ENCODE measurements at places on chromosomes 16 and 17. TPM values are rescaled to one million over a fixed set of nuclear protein-coding genes. Genes with fewer than 3 reads are reported as not detected.

DNA sequence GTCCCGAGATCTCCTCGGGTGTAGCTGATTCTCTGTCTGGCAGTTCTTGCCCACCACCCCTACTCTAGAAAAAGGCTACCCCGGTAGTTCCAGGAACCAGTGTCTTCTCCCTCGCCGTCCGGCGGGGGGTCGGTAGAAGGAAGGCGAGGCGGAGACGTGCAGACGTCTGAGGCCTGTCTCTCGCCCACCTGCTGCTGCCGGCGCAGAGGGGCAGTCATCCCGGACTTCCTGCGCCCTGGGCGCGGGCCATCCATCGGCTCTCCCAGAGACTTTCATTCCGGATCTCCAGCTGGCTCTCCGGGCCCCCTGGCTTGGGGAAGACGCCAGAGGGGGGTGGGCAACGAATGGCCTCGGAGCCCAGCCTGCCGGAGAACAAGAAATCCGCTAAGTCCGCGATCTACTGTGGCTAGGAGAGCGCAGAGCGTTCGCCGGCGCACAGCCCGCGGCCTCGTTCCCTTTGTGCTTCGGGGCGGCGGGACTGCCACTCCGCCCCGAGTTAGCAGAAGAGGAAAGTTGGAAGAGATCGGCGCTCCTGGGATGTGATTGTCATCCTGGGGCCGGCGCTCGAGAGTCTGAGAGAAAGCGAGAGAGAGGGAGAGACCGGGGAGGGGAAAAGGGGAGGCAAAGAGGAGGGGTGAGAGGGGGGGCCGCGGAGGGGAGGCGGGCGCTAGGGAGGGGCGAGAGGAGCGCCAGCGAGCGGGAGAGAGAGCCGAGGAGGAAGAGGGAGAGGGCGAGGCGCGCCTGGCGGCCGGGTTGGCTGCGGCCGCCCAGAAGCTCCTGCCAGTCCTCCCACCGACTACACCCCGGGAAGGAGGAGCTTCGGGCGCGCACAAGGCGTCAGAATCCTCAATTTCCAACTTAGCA lies at the start of gene IRX5:
TSS of gene IRX5 (plus strand) at position 861 of the 864 bp plus-strand sequence. CDS start 334 bp downstream, outside the sequence.
- DNase-seq: peak; percentile 80
- H3K4me3 ChIP-seq: peak within 1 kb of the TSS; percentile 87
- H3K36me3 ChIP-seq: peaks cover 19% of the 10 kb centered on the region
- peaks cover 31% of the 10 kb centered on the region for H3K4me1 ChIP-seq
- peak within 1 kb of the TSS; percentile 91 for H3K27ac ChIP-seq
- peaks cover 70% of the 10 kb centered on the region for H3K27me3 ChIP-seq

DNA sequence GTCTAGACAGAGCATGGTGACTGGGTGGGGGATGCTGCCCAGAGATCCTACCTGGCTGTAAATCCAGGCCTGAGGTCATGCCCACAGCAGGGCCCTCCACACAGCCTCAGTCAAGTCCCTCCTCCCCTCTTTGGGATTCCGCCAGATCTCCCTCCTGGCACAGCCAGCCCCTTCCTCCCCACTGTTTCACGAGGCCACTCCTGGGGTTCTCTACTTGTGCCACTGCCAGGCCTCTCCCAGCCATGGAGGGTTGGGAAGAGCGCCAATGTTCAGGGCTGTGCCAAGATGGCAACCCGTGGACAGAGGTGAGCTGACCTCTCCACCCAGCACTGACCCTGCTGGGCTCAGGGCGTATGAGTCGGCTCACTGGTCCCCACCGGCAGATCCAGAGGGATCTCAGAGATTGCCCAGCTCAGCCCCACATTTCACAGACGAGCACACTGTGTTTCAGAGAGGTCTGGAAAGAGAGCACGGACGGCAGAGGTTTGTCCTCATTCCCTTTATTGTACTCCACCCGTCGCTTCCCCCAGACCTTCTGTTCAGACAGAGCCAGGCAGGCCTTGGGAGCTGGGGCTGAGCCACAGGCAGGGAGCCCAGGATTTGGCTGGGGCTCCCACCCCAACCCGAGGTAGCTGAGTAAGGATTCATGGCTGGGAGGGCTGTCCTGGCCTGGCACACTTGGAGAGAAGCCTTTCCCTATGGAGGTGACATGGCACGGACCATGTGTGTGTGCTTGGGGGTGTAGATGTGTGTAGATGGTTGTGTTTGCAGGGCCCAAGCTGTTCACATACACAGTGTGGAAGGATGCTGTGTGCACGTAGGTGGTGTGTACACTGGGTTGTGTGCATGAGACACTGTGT lies 3.5 kb upstream of the CAMKK1 start:
- H3K27ac ChIP-seq: no peak overlapping the region
- H3K27me3 ChIP-seq: peaks cover 10% of the 10 kb centered on the region
- H3K4me1 ChIP-seq: peaks cover 17% of the 10 kb centered on the region
- DNase-seq: no peak
- peaks cover 3% of the 10 kb centered on the region for H3K36me3 ChIP-seq

Gene DPEP1
- total RNA-seq: not detected

GRCh38 chr16:70591615-70592014 lies 54.7 kb upstream of the IL34 start:
- H3K36me3 ChIP-seq: no peaks in the 10 kb centered on the region
- no peak overlapping the region for H3K4me3 ChIP-seq
- H3K27me3 ChIP-seq: peaks cover 5% of the 10 kb centered on the region
- H3K4me1 ChIP-seq: no peaks in the 10 kb centered on the region

DNA sequence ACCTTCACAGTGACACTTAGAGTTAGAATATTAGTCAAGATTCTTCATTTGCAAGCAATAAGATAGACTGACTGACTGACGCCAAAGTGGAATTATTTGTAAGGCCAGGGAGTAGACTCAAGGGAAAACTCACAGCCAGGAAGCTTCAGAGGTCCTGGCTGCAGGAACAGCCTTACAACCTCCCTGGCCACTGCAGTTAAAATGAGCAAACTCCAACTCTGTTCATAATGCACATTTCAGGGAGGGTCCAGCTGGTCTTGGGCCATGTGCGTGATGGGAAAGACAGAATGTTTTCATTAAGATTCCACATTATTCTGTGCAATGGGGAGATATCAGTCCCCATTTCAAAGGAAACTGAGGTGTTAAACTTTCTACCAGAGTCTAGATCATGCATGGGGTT lies 9.9 kb downstream of the CAPNS2 start:
- H3K4me1 ChIP-seq: no peaks in the 10 kb centered on the region
- peaks cover 2% of the 10 kb centered on the region for H3K27me3 ChIP-seq
- H3K36me3 ChIP-seq: no peaks in the 10 kb centered on the region
- DNase-seq: no peak
- H3K27ac ChIP-seq: no peak overlapping the region

Data from activated CD4-positive, alpha-beta T cell treated with anti-CD3 and anti-CD28 coated beads, Interleukin-2, amount 10 ng/mL, durations not matched to agents 24 days and 14 days (primary cell).